GM23248 (cell line): ENCODE measurements at places on chromosomes 1 and 21.
A peak's percentile ranks its signal among the peaks of the same experiment; 100 is the strongest.

GRCh38 chr1:208181364-208181763, 62.8 kb downstream of the PLXNA2 start:
- DNase-seq, result no peak

- no peak for DNase-seq
Measured at GRCh38 chr1:174265282-174265681, 106.0 kb downstream of the RABGAP1L start.

DNA sequence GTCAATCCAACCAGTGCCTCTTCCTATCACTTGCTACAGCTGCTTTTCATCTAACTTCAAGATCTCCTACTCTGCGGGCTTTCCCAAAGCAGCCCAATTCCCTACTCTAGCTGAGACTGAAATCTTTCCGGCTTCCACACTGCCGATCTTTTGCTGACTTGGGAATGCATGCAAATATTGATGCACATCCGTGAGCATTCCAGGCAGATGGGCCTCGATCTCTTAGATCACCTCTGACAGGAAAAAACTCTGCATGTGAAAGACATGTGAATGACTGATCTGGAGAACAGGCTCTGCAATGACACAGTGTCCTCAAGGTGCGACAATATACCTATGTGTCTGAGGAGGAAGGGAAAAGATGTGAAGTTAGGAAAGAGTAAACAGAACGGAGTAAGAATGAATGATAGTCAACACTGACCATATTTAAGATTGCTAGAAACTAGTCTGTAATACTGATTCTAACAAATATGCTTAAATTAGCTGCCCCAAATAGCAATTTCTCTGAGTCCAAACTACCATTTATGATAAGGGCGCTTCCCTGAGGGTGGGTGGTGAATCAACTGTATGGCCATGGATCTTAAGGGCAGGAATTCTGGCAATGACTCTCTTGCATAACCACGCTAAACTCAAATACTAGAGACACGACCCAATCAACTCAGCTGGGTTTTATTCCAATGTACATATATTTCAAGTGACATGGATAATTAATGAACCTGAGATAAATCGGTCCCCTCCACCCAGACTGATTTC, 8.4 kb downstream of the TAF5L start:
- DNase-seq, result no peak

GRCh38 chr1:27622828-27623227, 12.2 kb downstream of the FGR start:
- DNase-seq, result no peak

- DNase-seq, result peak; percentile 5
Measured at GRCh38 chr1:45848714-45849113, 45.3 kb downstream of the MAST2 start.

DNA sequence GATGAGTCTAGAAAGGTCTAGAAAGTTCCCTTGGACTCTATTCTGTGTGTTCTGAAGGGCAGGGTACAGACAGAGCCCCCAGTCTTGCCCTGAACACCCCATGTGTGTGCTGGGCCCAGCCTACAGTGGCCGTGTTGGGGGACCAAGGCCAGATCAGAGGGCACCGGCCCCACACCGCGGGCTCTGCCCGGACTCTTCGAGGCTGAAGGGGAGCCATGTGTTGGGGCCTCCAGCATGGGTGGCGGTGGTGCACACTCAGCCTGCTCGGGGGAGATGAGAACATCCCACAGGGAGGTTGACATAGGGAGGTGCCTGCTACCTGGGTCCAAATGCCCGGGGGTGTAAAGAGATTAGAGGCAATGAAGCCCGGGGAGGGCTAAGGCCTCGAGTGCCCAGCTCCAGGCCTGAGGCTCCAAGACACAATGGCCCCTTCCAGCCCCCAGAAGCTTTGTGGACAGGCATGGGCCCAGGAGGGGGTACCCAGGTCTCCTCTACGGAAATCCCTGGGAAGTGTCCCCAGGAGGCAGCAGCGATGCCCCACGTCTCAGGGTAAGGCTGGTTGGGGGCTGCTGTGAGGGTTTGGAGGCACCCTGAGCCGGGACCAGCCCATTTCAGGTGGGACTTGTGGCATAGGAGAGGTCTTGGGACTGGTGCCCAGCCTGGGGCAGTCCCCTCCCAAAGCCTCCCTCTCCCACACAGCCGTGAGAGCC, 12.1 kb downstream of the ARHGEF16 start:
- no peak for DNase-seq

GRCh38 chr21:44999972-45000636, 60.3 kb downstream of the SLX9 start:
- no peak for DNase-seq
